Activated naive CD8-positive, alpha-beta T cell treated with anti-CD3 and anti-CD28 coated beads, Interleukin-2, amount 10 ng/mL, durations not matched to agents 7 days and 5 days (primary cell): ENCODE measurements at places on chromosomes 6 and 20. TPM values are rescaled to one million over a fixed set of nuclear protein-coding genes. Genes with fewer than 3 reads are reported as not detected.

The POLR1C gene
- 29.7 TPM for total RNA-seq

The MCM3 gene
- 182 TPM for total RNA-seq

- DNase-seq, result no peak
- no peaks in the 10 kb centered on the region for H3K4me1 ChIP-seq
- H3K27me3 ChIP-seq, result peaks cover 6% of the 10 kb centered on the region
- no peak overlapping the region for H3K27ac ChIP-seq
These were observed 165.0 kb downstream of the SMOC2 start for GRCh38 chr6:168605964-168606363.

GRCh38 chr6:73258721-73259120 is 4.3 kb downstream of the KHDC1 start:
- DNase-seq, result no peak
- peaks cover 9% of the 10 kb centered on the region for H3K4me1 ChIP-seq

DNA sequence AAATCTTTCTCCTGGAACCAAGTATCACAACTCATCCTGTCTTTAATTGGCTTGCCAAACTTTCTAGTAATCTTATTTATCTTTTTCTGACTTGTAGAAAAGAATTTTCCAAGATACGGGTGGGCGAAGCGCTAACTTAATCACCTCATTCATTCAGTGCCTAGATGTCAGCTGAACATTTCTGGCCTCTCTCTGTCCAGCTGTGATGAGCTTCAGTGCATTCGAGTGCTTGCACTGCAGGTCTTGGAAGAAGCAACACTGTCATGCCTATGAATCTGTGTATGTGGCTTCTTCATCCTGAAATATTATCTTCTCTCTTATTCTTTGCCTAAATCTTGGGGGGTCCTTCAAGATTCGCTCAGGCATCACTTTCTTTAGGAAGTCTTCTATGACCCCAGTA is 16.3 kb upstream of the ENPP1 start:
- H3K36me3 ChIP-seq, result peaks cover 2% of the 10 kb centered on the region
- H3K4me3 ChIP-seq, result no peak overlapping the region
- no peak overlapping the region for H3K27ac ChIP-seq
- peaks cover 10% of the 10 kb centered on the region for H3K4me1 ChIP-seq
- H3K27me3 ChIP-seq, result peaks cover 9% of the 10 kb centered on the region

- peaks cover 11% of the 10 kb centered on the region for H3K27me3 ChIP-seq
- H3K36me3 ChIP-seq, result peaks cover 10% of the 10 kb centered on the region
- peaks cover 22% of the 10 kb centered on the region for H3K4me1 ChIP-seq
- peak overlapping the region; percentile 96 for H3K4me3 ChIP-seq
- peak overlapping the region; percentile 91 for H3K27ac ChIP-seq
- peak; percentile 72 for DNase-seq
These were observed 635 bp upstream of the TENT5A start for GRCh38 chr6:81752921-81753710.

DNA sequence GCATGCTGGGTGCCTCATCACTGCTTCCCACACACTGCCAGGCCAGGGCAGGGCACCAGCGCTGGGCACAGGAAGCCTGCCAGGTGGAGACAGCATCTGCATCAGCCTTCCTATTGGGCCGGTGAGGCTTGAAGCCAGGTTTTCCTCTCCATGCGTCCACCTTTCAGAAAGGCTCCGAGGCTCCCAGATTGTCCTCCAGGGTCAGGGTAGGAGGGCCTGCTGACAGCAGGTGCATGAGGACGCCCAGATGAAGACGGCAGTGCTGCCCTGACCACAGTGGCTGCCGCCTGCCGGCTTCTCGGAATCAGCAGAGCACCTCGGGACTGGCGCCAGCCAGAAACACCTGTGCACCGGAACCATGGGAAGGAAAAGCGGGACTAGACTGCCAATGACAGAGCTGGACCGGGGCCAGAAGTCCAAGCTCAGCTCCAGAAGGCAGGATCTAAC is 170.5 kb upstream of the CST7 start:
- H3K27me3 ChIP-seq, result peaks cover 36% of the 10 kb centered on the region
- no peak overlapping the region for H3K27ac ChIP-seq
- H3K4me3 ChIP-seq, result no peak overlapping the region
- no peaks in the 10 kb centered on the region for H3K36me3 ChIP-seq
- H3K4me1 ChIP-seq, result peaks cover 13% of the 10 kb centered on the region

- H3K36me3 ChIP-seq, result no peaks in the 10 kb centered on the region
- no peak overlapping the region for H3K27ac ChIP-seq
- H3K4me1 ChIP-seq, result peaks cover 6% of the 10 kb centered on the region
These were observed 65.4 kb upstream of the FBXL4 start for GRCh38 chr6:99013145-99013544.

- H3K36me3 ChIP-seq, result no peaks in the 10 kb centered on the region
- H3K27me3 ChIP-seq, result peaks cover 23% of the 10 kb centered on the region
- H3K4me1 ChIP-seq, result peaks cover 2% of the 10 kb centered on the region
- no peak for DNase-seq
These were observed 47.2 kb downstream of the MUC22 start for GRCh38 chr6:31057426-31058003.

DNA sequence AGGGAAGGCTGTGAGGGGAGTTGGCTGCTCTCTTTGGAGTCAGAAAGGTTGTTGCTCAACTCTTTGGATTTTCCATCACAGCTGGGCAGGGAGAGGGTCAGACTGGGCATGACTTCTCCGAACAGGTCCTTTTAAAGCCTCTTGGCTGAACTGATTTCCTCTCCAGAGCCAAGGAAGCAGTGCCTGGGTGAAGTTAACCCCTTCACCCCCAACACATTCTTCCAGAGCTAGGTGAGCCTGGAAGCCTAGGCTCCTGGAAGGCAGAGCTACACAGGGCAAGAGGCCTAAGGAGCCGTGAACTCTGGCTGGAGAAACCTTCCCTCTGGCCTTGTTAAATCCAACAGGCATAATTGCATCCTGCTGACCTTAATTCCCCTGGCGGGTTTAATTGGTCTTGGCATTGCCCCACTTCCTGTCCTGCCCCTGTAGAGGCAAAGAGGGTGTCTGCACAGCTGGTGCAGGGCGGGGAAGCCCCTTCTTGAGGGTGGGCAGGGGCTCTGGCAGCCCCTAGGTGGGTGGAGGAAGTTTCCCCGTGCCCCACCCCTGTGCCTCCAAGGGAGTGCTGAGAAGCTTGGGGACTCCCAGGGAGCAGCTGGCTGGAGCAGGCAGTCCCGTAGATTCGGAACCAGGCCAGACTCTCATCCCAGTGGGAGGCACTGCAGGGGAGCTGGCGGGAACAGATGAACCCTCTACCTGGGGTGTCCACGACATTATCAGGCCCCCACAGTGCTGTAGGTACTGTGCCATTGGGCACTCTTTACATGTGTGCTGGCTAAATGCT is 3.6 kb upstream of the MYLK2 start:
- no peak for DNase-seq
- H3K27me3 ChIP-seq, result no peaks in the 10 kb centered on the region
- no peak overlapping the region for H3K27ac ChIP-seq
- H3K4me3 ChIP-seq, result no peak overlapping the region
